ENCODE measurements at places on chromosomes 6 and 20.

DNA sequence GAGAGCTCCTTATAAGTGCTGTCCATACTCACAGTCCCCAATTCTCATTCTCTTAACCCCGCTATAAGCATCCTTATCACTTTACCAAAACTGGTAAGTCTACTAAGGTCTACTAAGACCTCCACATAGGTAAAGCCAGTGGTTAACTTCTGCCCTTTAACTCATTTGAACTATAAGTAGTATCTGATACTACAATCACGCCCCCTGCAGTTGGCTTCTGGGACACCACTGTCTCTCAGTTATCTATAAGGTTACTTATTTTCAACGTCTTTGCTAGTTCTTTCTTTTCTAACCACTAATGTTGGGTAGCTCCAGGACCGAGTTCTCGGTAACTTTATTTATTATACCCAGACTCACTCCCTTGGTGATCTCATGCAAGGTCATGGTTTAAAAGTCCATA is 142.6 kb downstream of the ARHGAP18 start:
- DNase-seq: peak; percentile 39

GRCh38 chr6:56291302-56291917 is 44.0 kb upstream of the COL21A1 start:
- DNase-seq: no peak

- DNase-seq: no peak
Measured at GRCh38 chr6:31031095-31031494, 20.8 kb downstream of the MUC22 start.

DNA sequence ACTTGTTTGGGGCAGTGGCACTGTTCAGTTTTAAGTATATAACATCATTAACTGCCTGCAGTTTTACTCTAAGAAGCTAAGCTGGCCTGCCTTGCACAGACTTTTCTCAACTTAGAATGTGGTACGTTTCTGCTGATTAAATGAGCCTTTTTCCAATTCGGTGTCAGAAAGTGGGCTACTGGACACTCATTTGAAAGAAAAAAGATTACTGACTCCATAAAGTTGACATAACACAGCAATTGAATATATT is 2.1 kb downstream of the ZMYND8 start:
- DNase-seq: no peak

- no peak for DNase-seq
Measured at GRCh38 chr6:129672881-129673631, 36.9 kb downstream of the ARHGAP18 start.

DNA sequence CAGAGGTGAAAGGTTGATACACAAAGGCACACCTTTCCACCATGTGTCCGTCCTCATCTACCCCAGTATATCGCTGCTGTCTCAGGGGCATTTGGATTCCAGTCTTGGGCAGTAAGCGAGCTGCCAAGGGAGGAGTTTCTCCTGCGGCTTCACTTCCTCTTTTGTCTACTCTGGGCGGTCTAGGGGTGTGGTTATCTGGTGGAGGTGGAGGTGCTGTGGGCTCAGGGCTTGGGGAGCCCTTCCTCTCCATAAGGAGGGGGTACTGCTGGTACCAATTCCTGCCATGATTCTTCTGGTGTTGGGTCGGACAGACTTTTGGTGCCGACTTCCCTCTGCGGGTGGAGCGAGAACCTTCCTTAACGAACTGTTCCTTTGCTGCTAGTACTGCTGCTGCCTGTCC is 31.9 kb upstream of the FABP7 start:
- DNase-seq: no peak

DNA sequence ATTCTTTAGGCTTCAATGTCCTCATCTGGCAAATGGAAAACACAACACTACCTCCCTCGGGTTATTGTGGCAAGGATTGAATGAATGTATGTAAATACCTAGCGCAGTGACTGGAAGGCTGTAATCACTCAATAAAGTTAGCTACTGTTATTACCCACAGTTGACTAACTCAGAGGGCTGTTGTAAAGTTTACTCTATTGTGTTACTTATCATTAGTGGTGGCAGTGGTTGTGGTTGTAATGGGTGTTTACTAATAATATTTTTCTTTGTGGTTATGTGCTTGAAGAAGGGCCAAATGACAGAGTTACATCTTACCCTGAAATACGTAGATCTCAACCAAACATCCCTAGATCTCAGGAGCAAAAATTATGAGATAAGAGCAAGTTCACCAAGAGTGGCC is 42.0 kb upstream of the PXDC1 start:
- no peak for DNase-seq

DNA sequence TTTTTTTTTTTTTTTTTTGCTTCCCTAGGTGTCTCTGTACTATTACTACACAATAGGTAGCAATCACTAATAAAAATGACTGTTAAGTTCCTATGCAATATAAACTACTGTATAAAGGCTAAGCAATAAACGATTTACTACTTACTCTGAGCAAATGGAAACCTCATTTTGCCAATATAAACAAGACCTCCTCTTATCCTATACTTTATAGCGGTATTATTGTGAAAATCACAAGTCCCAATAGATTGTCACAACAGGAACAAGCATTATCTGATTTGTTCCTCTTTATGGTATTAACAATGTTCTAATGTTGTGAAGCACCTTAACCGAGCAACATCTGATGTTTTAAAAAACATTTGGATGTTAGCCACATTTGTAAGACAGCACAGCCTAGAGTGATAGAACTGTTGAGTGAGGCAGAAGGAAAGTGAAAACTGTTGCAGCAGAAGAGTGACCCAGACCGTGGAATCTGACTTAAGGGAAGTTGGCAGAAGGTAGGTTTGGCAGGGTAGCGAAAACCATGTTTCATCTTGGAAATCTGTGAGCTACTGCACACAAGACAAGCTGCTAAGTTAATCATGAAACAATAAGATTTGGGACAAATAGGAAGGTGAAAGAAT is 94.2 kb downstream of the MYLK4 start:
- DNase-seq: no peak

DNA sequence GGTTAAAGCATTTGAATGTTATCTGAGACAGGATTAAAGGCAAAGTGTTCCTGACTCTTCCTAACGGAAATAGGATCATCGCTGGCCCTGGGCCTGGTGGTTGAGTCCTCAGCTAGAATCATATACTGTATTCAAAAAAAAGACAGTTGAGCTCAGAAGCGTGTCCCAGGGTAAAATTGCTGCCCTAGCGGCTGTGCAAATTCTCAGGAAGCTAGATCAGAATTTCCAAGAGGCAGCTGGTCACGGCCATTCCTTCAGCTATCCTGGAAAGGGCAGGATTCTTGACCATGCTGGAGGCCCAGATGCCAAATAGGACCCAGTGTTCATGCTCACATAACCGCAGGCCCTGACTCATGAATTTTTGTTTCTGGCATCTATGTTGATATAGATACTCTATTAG is 67.4 kb downstream of the STMND1 start:
- no peak for DNase-seq

DNA sequence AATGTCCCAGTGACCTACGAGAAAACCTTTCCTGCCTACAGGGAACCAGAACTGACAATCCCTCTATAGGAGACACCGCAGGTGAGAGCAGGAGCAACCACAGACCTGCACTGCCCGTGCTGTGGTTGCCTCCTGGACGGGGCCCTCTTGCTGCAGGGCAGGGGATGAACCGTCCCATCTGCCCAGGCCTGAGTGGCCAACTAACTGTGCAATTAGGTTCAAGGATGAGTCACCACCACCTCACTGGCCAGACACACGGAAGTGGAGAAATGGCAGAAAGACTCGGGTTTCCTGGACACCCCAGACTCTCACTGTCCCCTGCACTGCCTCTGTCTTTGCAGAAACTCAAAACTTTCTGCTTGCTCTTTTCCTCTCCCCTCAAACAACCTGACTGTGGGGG is 13.8 kb upstream of the HLA-G start:
- DNase-seq: no peak

DNA sequence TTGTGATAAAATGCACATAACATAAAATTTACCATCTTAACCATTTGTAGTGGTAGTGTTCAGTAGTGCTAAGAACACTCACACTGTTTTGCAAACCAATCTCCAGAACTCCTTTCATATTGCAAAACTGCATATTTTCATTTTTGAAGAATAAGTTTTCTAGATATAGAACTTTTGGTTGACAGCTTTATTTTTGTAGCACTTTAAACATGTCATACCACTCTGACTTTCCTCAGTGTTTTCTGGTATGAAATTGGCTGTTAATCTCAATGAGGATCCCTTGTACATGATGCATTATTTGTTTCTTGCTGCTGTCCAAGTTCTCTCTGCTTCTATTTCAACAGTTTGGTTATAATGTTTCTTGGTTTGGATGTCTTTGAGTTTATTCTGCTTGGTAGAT is 45.1 kb upstream of the MICB start:
- DNase-seq: no peak

DNA sequence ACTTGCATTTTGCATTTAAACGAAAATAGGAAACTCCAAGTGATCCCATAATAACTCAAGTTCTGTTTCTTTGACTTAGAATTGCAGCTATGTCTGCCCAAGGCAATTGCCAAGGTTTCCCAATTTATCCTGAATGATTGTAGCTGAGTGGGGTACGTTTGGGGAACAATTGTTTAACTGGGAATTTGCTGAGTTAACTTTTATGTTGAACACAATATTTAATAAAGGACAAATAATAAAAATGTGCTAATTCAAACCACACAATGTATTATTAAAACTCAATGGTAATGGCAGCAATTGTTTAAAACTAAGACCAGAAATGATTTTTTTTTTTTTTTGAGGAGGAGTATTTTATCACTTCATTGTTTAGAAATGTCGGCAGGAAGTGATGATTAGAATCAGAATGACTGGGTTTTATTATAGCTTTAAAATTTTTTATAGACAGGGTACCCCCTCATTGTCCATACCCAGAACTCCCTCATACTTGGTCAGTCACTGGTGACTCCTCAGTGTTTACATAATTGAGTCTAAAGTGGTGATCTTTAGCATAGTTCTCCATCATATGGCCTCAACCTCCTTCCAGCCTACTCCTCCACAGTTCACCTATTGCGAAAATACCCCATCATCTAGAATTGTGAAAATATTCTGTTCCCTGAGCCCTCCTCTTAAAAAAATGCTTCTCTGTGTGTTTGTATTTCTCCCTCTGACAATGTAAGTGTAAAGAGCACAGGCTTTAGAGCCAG is 389.2 kb upstream of the CITED2 start:
- no peak for DNase-seq

DNA sequence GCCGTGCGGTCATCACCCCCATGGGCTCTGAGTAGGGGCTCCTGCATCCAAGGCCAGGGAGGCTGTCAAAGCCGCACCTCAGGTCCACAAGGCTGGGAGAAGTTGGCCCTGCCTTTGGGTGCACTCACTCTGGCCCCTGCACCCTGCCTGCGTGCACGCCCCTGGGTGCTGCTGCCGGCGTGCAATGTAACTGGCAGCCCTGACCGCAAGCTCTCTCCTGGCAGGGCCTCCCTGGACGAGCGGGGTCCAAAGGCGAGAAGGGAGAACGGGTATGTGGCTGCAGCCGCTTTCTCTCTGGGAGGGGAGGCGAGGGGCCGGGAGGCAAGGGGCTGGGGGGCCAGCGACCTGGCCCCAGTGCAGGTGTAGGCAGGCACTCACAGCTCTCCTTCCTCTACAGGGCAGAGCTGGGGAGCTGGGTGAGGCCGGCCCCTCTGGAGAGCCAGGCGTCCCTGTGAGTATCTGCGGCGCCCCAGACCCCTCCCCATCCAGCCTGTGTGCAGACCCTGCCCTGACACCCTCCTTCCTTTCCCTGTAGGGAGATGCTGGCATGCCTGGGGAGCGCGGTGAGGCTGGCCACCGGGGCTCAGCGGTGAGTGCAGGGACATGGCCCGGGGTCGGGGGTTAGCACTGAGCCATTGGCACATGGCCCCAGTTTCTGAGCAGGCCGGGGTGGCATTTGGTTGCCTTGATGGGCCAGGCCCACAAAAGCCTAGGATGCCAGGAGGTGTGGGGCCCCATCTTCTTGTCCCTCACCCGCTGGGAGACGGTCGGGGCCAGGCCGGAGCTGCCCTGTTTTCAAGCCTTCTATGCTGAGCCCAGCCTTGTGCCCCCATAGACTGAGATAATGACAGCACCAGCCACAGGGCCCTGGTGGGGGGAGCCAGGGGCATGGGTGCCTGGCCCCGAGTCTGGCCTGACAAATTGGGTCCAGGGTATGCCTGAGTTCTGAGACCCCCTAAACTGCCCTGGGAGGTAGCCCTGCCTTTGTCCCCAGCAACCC is 12.7 kb downstream of the COL9A3 start:
- DNase-seq: no peak

DNA sequence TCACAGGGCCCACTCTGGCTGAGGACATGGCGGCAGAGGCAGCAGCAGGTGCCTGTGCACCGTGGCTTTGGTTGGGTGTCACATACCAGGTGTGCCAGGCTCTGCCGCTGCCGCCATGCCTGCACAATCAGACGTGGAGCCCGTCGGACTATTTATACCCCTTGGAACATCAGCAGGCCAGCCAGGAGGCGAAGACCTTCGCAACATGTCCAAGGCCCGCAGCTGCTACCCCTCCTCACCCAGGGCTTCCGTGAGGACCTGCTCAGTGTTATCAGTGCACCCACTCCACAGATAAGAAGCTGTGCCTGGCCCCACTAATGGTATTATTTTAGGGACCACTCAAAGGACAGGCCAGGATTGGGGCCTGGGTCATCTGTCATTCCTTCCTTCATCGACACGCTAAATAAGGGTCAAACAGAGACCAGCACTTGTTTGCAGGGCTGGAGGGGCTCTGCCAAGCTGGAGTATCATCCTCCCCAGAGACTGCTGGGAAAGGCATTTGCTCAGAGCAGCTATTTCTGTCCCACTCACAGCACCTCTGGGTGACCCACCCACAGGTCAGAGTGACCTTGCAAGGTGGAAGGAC is 109.2 kb downstream of the BMP7 start:
- no peak for DNase-seq

DNA sequence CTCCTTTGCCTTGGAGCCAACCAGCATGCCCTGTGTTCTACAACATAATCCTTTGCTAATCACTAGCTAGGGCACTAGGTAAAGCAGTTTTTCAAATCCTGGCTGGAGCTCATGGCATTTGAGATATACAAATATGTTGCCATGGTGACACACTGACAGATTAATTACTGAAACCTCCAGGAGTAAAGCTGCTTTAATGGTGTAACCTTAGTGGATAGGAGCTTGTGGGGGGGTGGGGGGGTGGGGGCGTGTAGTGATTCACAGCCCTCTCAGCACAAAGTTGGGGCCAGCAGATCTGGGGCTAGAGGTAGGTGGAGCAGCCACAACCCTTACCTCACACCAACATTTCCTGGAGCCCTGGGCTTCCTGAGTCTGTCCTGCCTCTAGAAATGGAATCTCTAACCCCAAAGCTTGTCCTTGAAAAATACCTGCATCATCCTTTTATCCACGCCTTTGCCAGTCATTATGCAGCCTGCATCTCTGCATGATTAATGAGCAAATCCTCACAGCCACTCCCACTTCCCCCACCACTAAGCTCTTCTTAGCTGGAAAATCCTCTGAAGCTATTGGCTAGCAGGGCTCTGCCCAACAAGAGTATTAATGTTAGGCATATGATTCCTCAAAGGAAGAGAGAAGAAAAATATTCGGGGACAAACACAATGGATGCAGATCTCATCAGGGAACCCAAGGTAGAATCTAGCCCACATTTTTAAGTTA is 84.5 kb upstream of the PRND start:
- no peak for DNase-seq

Data from activated naive CD4-positive, alpha-beta T cell treated with anti-CD3 and anti-CD28 coated beads, Interleukin-2, amount 50 U/mL, for 16 hours (primary cell).